Left kidney (tissue), 8 donors: ENCODE measurements at places on chromosomes 1 and 21. TPM values are rescaled to one million over a fixed set of nuclear protein-coding genes. Genes with fewer than 3 reads are reported as not detected.

DNA sequence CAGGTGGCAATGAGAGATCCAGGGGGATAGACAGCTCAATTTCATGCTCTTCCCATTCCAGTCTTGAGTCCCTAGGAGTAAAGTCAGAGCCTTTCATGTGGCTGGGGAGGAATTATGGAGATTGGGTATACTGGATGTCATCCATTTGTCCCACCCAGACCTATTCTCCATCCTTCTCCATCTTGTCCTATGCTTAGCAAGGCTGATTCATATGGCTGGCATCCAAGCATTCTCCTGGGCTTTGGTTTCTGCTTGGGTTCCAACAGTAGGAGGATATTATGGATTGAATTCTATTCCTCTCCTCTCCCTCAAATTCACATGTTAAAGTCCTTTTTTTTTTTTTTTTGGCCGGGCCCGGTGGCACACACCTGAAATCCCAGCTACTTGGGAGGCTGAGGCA is 3.8 kb upstream of the CDC20 start:
- no peak for DNase-seq

DNA sequence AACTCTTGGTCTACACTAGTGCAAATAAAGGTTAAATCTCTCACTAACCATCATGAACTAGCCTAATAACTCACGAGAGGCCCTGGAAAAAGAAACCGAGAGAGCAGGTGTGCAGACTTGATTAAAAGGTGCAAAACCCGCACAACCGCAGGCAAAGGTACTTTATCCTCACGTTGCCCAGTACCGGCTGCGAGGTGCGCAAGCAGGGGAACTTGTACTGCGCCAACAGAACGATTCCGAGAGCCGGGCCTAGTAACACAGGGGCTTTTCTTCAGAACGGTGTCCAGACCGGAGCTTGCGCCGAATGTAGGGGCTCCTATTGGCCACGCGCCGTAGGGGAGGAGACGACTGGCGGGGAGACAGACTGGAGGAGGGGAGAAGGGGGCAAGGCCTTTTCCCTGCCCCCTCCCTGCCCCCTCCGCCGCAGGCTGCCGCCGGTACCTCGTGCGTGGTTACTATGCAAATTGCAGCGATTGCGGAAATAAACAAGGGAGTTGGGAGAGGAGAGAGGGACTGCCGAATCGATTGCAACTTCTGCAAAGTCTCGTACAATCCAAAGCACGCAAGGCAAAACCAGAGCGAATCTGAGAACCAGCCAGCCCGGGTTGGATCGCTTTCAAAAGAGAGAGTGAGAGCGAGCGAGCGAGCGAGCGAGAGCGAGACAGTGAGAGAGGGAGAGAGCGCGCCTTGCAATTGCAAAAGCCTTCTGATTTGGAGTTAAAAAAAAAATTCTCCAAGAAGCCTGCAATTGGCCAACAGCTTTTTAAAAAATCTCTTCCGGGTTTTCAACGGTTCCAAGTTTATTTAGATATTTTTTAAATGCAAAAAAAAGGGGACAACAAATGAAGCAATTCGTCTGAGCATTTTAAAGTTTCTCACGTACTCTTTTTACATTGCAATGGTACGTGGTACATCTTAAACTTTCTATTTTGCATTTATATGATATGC is 5.4 kb upstream of the NFIA start:
- peak; percentile 87 for DNase-seq

DNA sequence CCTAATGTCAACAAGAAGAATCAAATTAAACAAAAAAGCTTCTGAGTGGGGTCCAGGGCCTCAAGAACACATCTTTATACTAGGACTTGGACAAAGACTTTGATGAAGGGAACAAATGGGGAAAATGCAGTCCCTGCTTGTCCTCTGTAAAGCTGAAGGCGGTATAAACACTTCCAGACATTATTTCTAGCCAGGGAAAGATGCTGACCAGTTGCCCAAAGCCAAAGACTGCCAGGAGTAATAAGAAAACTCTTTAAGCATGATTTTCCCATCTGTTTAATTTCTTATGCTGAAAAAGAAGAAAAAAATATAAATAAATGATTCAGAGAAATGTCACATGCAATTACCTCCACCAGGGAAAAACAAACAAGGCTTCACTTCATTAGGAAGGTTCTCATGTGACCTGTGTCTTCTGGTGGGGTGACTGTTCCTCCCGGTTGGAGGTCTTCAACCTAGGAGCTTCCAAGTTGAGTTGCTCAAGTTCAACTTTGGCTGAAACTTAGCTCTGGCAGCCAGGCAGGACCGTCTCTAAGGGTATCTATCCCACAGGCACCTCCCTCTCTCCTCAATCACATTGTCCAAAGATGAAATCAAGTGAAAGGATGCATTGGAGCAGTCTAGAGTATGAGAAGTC is 65.2 kb upstream of the KCNE2 start:
- no peak for DNase-seq

GRCh38 chr1:153548722-153549688 is at the start of gene S100A3:
Gene S100A3, minus strand, starts transcription at chr1:153549258. Its CDS starts 773 bp downstream, at chr1:153548485.
- no peak for DNase-seq

DNA sequence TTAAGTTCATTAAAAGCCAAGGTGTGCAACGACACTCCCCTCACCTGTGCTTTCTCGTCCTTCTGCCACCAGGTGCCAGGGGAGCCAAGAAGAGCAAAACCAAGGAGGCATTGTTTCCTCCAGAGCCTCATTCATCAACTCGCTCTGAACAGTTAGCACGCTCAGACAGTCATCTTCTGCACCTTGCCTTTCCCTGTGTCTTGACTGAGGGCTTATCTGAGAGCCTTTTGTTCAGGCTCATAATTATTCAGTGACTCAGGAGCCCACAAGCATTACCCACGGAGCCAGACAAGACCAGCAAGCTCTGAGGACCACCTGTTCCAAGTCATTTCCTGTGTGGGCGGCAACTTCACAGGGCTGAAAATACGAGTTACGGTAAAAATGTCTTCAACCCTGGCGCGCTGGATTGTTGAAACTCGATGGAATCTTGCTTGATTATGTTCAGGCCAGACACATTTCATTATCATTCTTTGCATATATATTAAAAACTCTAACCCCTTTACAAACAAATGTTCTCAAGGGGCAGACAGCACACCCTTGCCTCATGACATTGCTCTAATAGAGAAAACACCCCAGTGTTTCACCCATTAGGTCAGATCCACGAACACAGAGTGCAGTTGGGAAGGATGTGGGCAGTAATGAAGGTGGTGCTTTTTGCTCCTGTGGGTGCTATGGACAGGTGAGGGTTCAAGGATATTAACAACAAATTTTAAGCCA is 89.7 kb upstream of the RUNX1 start:
- no peak for DNase-seq

Gene ADAMTS1
- 107 TPM for polyA plus RNA-seq

DNA sequence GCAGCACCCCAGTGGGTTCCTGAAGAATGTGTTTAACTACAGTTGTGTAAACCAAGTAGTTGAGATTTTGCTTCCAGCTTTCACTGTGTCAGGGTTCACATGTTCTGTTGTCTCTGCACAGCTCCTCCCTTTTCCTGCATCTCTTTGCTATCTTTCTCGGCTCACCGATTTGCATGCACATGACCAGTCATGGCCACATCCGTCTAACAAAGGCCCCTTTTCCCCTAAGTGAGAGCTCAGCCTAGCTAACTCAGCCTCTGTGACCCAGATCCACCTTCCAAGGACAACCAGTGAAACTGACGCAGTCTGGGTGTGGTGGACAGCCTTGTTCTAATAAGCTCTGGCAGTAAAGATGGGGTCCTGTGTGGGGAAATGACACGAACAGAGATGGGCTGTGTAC is 101.1 kb downstream of the ZP4 start:
- no peak for DNase-seq

Gene RRP1
- polyA plus RNA-seq, result 29.0 TPM

DNA sequence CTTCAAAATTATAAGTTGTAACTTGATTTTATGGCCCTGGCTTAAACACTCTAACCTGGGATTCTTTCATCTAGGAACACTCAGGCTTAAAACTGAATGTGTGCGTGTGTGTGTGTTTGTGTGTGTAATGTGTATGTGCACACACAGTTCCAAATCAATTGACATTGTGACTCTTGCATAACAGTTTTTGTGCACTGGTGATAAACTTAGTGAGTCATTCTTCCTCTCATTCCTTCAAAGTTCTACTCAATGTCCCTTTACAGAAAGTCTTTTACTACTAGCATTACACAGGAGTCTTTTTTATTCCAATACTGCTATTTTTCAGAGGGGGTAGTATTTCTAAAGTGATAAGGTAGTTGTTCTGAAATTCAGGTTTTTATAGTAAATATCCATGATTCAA is 943.6 kb downstream of the KCNT2 start:
- DNase-seq, result no peak

Gene CNR2
- polyA plus RNA-seq, result 0.08 TPM

Gene LCE3D
- polyA plus RNA-seq, result not detected

Gene PGLYRP4
- not detected for polyA plus RNA-seq

Gene ACTN2
- 0.37 TPM for polyA plus RNA-seq
